Purkinje cell (primary cell): ENCODE measurements at places on chromosomes 1 and 21. TPM values are rescaled to one million over a fixed set of nuclear protein-coding genes. Genes with fewer than 3 reads are reported as not detected.

The LCE1A gene
- not detected in 2 replicates for polyA plus RNA-seq

The VAV3 gene
- polyA plus RNA-seq: 33.7 and 41.7 TPM in 2 replicates

The KRTAP11-1 gene
- not detected in 2 replicates for polyA plus RNA-seq

The LCE1B gene
- polyA plus RNA-seq: not detected in 2 replicates
